H54 (cell line): ENCODE measurements at places on chromosomes 7 and 10.

GRCh38 chr10:3411044-3411443 is 238.5 kb upstream of the PITRM1 start:
- no peak for DNase-seq

DNA sequence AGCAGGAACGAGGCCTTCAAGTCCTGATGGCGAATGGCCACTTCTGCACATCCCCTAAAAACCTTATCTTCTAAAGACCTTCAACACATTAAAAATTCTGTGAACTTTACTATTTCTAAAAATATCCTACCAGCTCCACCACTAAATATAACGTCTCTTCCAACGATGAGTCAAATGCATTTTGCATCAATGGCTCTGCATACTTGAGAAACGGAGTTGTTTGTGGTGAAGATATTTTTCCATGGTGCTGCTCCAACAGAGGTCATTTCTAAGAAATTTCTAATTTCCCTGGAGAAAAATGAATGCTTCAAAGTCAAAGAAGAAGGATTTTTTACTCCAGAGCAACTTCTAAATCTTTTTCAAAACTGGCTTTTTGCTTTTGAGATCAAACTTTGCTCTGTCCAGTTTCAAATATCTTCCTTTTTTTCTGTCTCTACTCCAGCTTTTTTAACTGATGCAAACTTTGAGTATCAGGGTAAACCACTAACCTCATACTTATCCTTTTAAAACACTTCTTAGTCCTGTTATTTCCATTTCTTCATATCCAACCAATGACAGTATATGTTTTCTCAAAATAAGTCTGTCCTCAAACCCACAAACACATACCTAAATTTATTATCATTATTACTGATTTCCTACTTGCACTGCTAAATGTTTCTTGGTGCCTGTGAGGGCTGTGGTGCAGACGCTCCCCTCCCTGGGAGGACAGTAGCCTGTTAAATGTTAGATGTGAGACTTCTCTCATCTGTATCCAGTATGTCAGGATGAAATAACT is 258.1 kb downstream of the KLF6 start:
- DNase-seq: no peak

DNA sequence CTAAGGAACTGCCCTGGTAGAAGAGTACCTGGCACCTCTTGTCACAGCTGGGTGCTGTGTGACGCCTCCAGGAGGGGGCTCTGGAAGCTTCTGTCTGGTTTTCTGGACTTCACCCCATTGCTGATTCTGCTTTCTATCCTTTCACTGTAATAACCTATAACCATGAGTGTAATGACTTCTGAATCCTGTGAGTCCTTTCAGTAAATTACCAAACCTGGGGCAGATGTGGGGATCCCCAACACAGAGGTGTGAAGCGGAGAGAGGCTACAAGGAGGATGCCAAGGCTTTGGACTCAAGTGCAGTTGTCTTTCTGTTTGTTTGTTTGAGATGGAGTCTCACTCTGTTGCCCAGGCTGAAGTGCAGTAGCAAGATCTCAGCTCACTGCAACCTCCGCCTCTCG is 143.7 kb downstream of the SFMBT2 start:
- no peak for DNase-seq

GRCh38 chr7:47517821-47518480 is 64.0 kb downstream of the TNS3 start:
- no peak for DNase-seq

- DNase-seq: no peak
Observed at GRCh38 chr7:24500599-24500998, 72.7 kb upstream of the PALS2 start.

DNA sequence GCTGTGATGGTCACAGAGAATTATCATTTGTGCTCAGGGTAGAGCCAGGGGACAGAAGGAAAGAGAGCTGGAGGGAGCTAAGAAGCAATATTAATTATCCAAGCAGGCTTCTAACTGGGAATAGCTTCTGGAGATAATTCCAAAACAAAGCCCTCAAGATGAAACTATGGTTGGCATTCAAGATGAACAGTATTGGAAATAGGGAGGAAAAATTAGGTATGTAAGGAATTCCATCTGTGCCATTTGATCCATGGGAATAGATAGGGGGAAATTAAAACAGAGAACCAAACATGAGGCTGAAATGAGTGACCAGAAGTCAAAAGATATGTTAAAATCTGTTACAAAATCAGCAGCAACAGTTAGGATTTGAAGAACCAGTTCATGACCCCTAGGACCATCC is 75.3 kb downstream of the NDUFB2 start:
- no peak for DNase-seq

GRCh38 chr7:38187794-38188440 is 9.9 kb downstream of the STARD3NL start:
- no peak for DNase-seq

GRCh38 chr7:70630440-70630817 is 501.5 kb upstream of the GALNT17 start:
- DNase-seq: no peak

- no peak for DNase-seq
Observed at GRCh38 chr10:131213741-131214505, 97.6 kb downstream of the TCERG1L start.

DNA sequence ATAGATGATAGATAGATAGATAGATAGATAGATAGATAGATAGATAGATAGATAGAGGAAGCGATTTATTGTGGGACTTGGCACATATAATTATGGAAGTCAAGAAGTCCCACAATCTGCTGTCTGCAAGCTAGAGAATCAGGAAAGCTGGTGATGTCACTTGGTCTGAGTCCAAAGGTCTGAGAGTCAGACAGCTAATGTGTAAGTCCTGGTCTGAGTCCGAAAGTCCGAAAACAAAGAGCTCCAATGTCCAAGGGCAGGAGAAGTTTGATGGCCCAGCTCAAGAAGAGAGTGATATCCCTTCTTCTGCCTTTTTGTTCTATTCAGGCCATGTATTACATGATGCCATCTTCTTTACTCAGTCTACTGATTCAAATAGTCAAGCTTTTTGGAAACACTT is 53.8 kb upstream of the TCF7L2 start:
- no peak for DNase-seq

- no peak for DNase-seq
Observed at GRCh38 chr7:95534796-95535195, 49.1 kb downstream of the ASB4 start.

GRCh38 chr10:118564652-118565051 is 30.8 kb downstream of the PRLHR start:
- no peak for DNase-seq

GRCh38 chr7:48959676-48960075 is 35.3 kb downstream of the CDC14C start:
- DNase-seq: no peak

GRCh38 chr10:11191678-11192077 is 174.0 kb downstream of the CELF2 start:
- DNase-seq: no peak

DNA sequence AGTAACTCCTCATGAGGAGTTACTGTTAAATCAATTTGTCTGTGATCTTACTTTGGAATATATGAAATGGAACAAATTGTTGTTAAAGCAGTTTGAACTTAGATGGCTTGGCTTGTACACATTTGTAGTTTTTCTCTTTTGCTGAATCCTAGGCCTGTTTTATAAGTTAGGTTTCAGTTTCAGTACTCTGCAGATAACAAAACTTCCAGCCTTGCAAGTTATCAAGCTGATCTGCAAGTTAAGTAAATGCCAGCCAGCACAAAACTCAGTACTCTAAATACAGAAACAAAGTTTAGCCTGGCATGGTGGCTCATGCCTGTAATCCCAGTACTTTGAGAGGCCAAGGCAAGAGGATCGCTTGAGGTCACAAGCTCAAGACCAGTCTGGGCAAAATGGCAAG is 25.0 kb upstream of the PAXIP1 start:
- no peak for DNase-seq

GRCh38 chr7:138491612-138492386 is 31.7 kb downstream of the TRIM24 start:
- no peak for DNase-seq

DNA sequence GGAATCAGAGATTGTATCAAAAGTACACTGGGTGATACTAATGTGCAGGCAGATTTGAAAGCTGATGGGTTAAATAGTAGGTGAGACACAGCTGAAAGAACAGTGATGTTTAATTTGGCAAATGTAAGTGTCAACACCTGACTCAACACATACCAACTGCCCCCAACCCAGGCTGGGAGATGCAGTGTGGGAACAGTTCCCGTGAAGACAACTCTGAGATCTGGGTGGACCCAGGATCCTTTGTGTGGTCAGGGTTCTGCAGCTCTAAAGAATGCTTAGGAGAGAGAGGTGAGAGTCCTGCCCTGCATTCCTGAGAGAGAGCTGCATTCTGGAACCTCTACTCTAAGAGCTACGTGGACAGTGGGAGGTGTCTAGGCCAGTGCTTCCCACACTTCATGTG is 479.7 kb downstream of the RPS24 start:
- DNase-seq: no peak

GRCh38 chr10:128985036-128985435 is 482.0 kb upstream of the MGMT start:
- DNase-seq: no peak

DNA sequence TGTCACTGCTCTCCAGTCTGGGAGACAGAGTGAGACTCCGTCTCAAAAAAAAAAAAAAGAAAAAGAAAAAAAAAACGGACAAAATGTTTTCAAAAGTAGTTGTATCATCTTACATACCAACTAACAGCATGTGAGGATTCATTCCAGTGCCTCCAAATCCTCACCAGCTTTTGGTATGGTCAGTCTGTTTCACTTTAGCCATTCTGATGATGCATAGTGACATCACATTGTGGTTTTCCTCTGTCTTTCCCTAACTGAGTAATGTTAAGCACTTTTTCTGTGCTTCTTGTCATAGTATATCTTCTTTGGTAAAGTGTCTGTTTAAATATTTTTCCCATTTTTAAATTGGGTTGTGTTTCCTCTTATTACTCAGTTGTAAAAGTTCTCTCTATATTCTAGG is 251.4 kb upstream of the CTBP2 start:
- DNase-seq: peak; percentile 5

GRCh38 chr10:46539596-46540411 is 16.7 kb downstream of the GPRIN2 start:
- no peak for DNase-seq

DNA sequence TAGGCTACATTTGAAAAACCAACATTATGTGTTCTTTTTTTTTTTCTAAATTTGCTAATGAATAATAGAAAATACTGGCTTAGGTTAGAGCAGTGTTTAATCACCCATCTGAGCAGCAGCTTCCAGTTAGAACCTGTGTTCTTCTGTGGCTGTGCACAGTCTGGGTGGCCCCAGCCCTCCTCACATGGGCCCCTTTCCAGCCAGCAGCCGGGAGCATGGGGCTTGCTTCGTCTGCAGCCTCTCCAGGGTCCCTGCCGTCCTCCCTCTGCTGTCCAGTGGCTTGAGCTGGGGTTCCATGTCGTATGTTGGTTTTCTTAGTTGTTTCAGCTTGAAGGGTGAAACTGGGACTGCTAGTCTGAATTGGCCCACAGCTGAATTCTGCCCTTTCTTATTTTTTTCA is 37.3 kb downstream of the BNIP3 start:
- no peak for DNase-seq

DNA sequence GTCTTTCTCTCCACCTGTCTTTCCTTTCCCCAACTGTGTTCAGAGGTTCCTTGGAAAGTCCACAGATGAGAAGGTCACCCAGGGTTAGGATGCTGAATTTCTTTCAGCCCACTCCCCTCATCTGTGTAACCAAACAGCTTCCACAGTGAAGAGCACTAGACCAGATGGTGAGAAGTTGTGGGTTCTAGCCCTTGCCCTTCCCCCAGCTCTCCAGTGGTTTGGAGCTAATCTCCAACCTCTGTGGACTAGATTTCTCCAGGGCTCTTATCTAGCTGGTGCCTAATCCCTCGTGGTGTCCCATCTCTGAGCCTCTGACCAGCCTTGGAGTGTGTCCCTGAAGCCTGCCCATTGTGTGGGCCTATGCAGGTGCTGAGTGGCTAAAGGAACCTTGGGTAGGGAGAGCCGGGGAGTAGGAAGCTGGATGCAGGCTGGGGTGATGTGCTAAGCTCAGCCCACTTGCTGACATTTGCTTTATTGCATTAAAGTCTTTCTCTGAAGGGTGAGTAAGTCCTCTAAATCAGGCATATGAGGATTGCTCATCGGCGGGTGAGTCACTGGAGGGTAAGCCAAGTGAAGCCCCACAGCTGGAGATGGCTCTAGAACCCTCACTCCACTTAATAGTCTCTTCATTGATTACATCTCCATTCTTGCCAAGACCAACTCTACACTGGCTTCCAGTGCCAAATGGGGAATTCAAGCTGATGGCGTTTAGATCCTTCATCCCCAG is 14.9 kb downstream of the DUSP5 start:
- DNase-seq: peak; percentile 71

DNA sequence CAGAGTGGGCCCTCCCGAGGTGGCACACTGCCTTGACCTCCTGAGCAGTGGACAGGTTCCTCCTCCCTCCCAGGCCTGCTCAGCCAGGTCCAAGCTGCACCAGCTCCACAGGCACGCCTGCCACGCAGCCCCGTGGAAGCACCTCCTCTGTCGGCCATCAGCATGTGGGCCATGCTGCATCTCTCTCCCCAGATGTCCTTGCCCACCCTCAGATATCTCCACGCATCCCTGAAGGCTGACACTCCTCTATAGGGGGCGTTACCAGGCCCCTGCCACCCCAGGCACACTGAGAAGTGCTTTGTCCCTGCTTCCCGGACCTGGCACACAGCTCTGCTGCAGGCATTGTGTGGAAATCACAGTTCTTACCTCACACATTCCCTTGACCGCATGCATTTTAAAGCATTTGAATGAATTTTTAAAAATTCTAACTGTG is 598.5 kb downstream of the SDK1 start:
- DNase-seq: no peak

DNA sequence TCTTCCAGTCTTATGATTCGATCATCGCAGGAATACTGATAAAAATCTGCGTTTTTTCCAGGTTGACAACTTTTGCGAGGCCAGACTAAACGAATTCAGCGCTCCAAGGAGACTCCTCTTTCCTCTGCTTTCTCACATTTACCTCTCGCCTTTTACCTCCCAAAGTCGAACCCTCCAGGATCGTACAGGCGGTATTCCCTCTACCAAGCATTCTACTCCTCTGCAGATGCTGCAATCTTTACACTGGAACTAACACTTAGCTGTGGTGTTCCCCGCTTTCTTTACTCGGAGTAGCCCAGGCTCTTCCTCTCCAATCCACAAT is 449 bp downstream of the NUDT5 start:
- no peak for DNase-seq

GRCh38 chr7:36750451-36750850 is 26.2 kb upstream of the AOAH start:
- DNase-seq: no peak

DNA sequence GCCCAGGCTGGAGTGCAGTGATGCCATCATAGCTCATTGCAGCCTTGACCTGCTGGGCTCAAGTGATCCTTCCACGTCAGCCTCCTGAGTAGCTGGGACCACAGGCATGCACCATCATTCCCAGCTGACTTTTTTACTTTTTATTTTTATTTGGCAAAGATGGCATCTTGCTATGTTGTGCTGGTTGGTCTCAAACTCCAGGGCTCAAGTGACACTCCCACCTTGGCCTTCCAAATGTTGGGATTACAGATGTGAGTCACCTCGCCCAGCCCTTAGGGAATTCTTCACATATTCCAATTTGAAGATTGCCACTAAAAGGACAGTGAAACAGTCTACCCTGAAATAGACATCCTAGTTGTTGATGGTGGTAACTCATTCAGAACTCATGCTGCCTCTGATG is 27.7 kb downstream of the SUGCT start:
- DNase-seq: no peak
